Hepatic stellate cell (primary cell): ENCODE measurements at places on chromosomes 2 and 18.

DNA sequence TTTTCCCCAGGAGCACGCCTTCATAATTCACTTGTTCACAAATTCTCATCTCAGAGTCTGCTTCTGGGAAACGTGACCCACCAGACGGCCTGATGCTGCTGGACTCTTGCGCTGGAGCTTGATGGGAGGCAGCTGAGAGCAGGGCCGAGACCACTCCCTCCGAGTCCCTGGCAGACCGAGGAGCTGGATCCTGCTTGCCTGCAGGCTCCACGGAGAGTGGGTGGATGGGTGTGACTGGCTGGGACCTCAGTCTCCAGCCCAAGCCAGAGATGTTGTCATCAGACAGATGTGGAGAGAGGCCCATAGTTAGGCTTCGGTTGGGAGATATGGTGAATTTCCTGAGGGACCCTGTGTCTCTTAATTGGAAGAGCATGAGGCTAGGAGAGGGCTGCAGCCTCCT is 76.4 kb downstream of the TSN start:
- DNase-seq: no peak

DNA sequence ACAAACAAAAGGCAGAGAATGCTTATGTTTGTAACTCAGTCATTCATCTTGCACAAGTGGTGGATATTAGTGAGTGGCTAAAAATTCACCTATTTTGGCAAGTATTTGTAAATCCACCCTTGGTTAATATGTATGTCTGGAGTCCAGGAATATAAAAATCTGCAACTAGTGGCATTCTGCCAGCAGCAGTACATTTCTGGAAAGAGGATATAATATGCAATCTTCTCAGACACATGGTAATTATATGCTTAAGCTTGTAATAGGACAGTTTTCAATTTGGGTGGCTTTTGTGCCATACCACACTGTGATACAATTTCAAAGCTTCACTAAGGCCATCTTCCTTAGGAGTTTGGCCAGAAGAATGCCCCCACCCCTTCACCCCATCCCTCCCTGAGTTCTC is 693.3 kb downstream of the MBD2 start:
- no peak for DNase-seq

DNA sequence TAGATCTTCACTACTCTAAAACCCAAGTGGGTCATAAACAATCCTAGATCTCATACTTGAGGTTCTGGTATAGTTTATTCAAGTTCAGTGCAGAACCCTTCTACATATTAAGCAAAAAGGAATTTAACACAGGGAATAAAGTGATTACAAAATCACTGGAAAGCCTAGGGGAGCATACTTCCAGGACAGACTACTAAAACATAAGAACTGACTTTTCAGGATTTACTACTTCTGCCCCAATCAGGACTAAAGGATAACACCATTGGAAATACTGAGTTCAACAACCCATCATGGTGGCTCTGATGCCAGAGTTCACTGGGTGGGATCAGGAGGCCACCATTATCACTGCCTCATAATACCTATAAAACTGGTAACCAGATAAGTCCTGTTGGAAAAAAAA is 123.6 kb downstream of the DNAH7 start:
- no peak for DNase-seq

DNA sequence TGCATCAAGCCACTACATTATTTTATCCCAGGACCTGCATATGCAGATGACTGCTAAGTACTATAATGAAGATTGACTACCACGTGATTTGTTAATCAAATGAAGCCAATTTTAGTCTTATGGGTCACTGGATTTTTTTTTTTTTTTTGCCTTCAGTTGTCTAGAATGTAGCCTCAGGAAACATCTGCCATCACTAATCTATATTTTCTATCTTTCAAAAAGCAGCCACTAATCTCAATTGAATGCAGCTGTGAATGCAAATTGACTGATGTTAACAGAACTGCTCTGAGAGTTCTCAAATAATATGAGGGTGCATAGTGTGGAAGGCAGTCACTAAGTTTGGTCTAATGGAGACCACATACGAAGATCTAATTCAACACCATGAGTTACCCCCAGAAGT is 106.3 kb downstream of the ABCA12 start:
- no peak for DNase-seq

DNA sequence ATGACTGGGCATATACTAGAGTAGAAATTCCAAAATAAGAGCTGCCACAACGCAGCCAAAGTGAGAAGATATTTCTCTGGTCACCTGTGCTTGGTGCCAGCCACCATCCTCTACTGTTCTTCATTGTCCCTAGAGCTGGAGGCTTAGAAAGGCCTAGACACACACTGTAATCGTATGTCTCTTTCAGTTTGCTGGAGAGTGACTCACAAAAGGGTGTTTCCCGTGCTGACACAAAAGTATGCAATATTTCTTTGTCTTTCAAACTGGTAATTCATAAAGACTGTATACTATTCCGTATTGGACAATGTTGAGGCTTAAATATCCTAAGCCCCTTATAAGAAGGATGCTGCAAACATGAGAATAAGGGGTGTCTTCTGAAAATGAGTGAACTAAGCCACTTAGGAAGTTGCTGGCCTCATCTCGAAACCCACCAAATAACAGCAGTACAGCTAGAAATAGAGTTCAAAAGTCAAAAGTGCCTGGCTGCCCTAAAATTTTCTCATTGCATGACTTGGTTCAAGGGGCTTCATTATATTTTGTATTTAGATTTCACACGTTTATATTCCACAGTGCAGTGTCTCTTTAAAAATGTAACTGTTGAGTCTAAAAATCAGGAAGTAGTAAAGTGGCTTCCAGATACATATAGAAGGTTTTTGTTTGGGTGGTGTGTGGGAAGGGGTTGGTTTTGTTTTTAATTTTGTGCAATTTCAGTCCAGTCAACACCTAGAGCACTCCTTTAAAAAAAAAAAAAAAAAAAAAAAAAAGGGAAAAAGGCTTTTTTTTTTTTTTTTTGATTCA is 601.1 kb downstream of the ARHGAP15 start:
- DNase-seq: no peak

DNA sequence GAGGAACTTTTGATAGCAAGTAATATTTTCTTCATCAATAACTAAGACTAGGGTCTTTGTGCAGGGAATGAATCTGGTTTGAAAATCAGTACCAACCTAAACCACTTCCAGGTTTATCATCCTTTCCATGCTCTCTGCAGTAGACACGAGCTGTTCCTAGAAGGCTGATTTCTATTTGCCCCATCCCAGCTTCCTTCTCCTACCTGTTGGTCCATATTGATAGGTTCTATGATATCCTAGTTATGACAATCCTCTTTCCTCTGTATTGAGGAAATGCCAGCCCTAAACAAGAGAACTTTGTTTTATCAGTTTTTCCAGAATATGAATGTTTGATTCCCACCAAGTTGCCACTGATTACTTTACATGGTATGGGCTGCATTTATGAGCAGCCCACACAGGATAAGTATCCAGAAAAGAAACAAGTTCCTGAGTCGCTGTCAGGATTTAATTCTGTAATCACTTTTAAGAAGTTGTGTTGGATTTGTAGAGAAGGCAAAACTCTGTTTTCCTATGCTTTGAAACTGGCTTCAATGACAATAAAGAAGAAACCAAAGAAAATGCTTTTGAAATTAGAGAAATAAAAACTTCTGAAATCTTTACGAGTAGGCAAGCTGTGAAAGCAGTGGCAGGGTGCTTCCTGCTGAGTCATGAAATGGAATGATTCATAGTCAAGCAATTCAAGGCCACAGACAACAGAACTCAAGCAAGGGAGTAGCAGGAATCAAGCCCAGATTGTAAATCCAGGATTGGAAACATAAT is 37.3 kb upstream of the TANK start:
- peak; percentile 66 for DNase-seq

- no peak for DNase-seq
These were observed 22.1 kb upstream of the CTDP1 start for GRCh38 chr18:79657342-79657996.

DNA sequence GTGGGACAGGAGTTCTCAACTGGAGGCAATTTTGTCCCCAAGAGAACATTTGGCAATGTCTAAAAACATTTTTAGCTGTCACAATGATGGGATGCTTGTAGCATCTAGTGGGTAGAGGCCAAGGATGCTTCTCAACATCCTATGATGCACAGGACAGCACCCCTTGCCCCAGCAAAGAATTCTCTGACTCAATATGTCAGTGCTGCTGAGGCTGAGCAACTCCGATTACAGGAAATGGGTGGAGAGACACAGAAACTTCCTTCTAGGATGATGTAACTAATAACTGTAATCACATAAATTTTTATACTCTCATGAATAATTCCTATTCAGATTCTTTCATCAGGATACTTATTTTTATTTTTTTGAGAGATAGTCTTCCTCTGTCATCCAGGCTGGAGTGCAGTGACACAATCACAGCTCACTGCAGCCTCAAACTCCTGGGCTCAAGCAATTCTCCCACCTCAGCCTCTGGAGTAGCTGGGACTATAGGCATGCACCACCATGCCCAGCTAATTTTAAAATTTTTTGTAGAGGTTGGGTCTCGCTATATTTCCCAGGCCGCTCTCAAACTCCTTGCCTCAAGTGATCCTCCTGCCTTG is 120.3 kb upstream of the ACAA2 start:
- no peak for DNase-seq

DNA sequence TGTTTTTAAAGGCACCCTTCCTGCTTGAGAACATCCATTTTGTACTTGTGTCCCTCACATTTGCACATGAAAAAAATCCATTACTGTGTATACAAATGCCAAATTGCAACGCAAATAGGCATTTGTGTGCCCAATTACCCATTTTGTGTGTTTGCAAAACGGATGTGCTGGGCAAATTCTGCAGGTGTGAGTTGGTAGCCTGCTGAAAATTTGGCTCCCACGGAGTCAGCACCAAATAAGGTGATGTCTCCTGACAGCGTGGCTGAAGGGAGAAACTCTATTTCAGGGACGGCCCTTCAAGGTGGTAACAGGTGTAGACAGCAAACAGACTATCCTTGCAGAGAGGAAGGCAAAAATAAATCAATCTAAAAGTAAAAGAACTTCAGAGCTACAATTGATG is 661.1 kb downstream of the BCL11A start:
- no peak for DNase-seq

DNA sequence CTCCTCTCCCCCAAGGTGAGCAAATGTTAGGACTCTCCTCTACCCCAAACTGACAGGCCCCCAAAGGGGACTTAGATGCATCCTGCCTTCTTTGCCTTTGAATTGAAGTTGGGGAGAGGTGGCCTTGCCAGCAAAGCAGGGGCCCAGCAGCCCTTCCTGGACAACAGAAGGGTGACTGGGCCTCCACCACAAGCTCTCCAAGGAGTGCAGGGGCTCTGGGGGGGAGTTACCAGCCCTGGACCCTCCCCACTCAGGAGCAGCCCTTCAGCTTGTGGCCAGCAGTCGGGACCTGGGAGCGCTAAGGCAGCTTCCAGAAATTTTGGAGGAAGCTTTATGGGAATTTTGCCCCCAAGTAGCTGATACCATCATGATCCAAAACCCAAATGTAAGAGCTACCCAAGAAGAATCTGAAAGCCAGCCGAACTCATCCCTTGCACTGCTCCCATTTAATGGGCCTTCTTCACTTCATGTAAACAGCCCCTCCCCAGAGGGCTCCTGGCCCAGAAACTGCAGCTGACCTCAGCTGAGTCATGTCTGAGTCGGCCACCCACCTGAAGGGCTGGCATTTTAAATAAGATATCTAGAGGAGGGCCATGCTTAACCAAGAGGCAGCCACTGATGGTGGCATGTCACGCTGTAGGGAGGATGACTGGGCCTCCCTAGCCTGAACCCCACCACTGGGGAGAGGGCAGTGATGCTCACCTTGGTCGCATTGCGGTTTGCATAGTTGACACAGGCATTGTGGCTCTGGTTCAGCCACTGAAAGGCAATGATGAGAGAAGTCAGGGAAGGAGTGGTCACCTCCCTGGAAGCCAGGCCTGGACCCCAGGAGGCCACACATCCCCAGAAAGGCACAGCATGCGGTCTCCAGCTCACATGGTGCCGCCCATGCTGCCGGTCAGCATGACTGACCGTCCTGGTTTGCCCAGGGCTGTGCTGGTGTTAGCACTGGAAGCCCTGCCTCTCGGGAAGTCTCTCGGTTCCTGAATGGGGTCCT is 71.5 kb downstream of the SFXN5 start:
- DNase-seq: no peak

DNA sequence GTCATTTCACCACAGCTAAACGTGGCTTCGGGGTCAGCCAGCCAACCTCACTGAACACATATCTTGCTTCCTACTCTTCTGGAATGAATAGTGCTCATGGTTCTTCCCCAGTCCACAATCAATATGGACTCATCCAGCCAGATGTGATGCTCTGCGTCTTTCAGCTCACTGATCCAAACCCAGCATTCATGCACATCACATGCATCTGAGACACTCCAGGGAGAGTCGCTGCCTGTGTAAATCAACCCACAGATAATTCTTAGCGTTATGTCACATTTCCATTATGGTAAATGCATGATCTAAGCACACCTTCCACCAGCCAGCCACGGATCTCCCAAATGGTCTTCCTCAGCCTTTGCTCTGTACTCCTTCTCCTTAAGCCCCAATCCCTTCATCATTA is 306.7 kb upstream of the CHAC2 start:
- no peak for DNase-seq

DNA sequence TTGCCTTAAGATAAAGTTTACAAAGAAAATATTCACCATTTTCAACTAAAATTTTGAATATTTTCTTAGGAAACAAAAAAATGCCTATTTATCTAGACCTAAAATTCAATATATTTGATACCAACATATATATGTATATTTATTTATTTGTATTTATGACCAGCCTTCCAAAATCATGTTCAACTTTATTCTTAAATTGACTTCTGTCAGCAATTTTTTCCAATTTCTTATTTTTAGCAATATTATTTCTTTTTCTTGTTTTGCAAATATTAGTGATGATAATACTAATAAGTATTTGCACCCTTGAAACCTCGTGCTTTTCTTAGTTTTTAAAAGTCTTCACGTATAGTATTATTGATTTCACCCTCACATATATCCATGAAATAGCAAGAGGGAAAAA is 68.2 kb upstream of the PHLPP1 start:
- no peak for DNase-seq

DNA sequence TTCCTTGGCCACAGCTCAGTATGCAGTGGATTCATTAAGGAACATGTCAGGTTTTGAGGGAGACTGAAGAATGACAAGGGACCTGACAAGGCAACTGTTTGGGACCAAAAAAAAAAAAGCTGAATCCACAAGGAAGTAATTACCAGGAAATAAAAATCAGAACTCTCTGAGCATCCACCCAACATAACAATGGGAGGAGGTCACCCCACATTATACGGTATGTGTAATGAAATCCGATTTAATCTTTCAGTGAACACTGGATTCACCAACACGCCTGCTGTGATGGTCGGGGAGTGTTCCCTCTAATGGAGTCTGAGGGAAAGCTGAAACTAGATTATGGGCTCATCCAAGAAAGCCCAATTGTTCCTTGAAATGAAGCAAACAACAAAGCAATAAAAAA is 329.3 kb downstream of the ETAA1 start:
- DNase-seq: no peak
